ENCODE measurements at places on chromosomes 3 and 15. TPM values are rescaled to one million over a fixed set of nuclear protein-coding genes. Genes with fewer than 3 reads are reported as not detected.
A peak's percentile ranks its signal among the peaks of the same experiment; 100 is the strongest.

The TMCC1 gene
- total RNA-seq, result 52.5 TPM

GRCh38 chr3:140748903-140749302 lies 71.0 kb downstream of the TRIM42 start:
- peaks cover 34% of the 10 kb centered on the region for H3K27me3 ChIP-seq
- no peak overlapping the region for H3K27ac ChIP-seq
- H3K4me1 ChIP-seq, result no peaks in the 10 kb centered on the region
- H3K36me3 ChIP-seq, result no peaks in the 10 kb centered on the region

- no peak overlapping the region for H3K4me3 ChIP-seq
- H3K27ac ChIP-seq, result no peak overlapping the region
- H3K4me1 ChIP-seq, result peaks cover 36% of the 10 kb centered on the region
- no peak for DNase-seq
- peaks cover 6% of the 10 kb centered on the region for H3K36me3 ChIP-seq
- H3K27me3 ChIP-seq, result no peaks in the 10 kb centered on the region
Measured at GRCh38 chr3:32405155-32405554, 13.5 kb downstream of the CMTM7 start.

- peak overlapping the region; percentile 99 for H3K27ac ChIP-seq
- no peaks in the 10 kb centered on the region for H3K27me3 ChIP-seq
- H3K4me1 ChIP-seq, result peaks cover 60% of the 10 kb centered on the region
- peak overlapping the region; percentile 33 for H3K4me3 ChIP-seq
- peak; percentile 61 for DNase-seq
Measured at GRCh38 chr3:194112120-194113106, 23.5 kb upstream of the HES1 start.

GRCh38 chr3:40523781-40524180 lies 979 bp upstream of the ZNF621 start:
- H3K4me3 ChIP-seq, result peak overlapping the region; percentile 92
- H3K27me3 ChIP-seq, result no peaks in the 10 kb centered on the region
- no peak for DNase-seq
- peak overlapping the region; percentile 98 for H3K27ac ChIP-seq

The CSPG5 gene
- total RNA-seq, result 2.5 TPM

DNA sequence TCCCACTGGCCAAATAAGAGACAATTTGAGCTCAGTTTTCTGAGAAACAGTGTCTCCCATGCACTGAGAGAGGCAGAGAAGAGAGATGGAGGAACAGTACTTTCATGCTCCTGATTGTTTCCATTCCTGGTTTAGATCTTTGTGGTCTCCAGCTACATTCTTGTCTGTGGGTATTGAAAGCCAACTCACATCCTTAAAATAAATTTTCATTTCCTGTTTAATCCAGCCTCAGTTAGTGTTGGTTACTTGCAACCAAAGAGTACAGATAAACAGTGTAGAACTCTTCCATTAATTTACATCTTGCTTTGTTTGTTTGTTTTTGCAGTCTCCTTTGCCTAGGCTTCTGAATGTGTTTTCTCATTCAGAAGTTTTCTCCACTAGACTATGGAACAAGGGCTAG lies 123.7 kb upstream of the CLSTN2 start:
- peaks cover 6% of the 10 kb centered on the region for H3K4me1 ChIP-seq
- no peak for DNase-seq
- no peaks in the 10 kb centered on the region for H3K36me3 ChIP-seq

GRCh38 chr3:31770822-31771326 lies 210.2 kb downstream of the OSBPL10 start:
- DNase-seq, result no peak
- H3K27me3 ChIP-seq, result no peaks in the 10 kb centered on the region

DNA sequence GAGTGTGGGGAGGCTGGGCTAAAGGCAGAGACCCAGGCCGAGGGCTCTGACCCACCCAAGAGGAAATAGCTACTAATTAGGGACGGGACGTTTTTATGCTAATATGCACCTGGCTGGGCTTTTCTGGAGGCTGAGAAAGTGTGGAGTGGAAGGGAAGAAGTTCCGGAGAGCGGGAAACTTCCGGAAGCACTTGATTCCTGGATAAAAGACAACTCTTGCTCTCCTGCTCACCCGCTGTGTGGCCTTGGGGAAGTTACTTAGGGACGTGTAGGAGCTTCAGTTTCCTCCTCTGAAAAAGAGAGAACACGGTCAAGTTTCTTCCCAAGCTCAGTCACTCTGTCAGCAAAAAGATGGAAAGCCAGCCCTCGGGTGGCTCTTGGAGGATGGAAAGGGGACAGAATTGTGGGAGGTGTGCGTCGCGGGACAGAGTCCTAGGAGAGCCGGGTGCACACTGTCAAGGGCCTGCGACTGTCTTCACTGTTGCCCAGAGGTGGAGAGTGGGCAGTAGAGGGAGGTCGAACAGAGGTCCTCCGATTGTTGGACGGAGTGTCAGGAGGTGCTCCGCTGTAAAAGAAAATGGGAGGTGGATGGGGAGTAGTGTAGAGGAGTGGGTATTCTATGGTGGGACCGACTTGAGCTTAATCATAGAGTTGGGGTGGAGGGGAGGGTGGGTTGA lies 43.2 kb downstream of the EPHB3 start:
- peaks cover 23% of the 10 kb centered on the region for H3K4me1 ChIP-seq
- peak overlapping the region; percentile 68 for H3K4me3 ChIP-seq
- H3K27me3 ChIP-seq, result peaks cover 89% of the 10 kb centered on the region
- no peak for DNase-seq

- DNase-seq, result no peak
- no peak overlapping the region for H3K27ac ChIP-seq
- H3K4me1 ChIP-seq, result no peaks in the 10 kb centered on the region
- no peaks in the 10 kb centered on the region for H3K36me3 ChIP-seq
- H3K27me3 ChIP-seq, result no peaks in the 10 kb centered on the region
- H3K4me3 ChIP-seq, result no peak overlapping the region
Measured at GRCh38 chr3:79477242-79477641, 290.6 kb downstream of the ROBO1 start.
